Sigmoid colon (tissue), 7 donors: ENCODE measurements at places on chromosomes 2 and 18.

DNA sequence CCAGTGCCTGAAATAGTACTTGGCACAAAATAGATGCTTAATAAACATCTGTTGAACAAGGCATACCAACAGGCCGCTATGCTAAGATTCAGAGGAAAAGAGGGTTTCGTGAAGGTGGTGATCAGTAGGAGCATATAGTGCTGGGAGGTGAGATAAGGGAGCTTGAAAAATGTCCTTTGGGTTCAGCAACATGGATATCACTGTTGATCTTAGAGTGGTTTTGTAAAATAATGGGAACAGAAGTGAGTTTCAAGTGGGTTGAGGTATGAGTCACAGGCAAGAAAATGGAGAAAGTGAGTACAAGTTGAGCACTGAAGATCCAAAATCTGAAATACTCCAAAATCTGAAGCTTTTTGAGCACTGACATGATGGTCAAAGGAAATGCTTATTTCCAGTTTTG is 4.4 kb downstream of the CENPO start:
- DNase-seq, result no peak

DNA sequence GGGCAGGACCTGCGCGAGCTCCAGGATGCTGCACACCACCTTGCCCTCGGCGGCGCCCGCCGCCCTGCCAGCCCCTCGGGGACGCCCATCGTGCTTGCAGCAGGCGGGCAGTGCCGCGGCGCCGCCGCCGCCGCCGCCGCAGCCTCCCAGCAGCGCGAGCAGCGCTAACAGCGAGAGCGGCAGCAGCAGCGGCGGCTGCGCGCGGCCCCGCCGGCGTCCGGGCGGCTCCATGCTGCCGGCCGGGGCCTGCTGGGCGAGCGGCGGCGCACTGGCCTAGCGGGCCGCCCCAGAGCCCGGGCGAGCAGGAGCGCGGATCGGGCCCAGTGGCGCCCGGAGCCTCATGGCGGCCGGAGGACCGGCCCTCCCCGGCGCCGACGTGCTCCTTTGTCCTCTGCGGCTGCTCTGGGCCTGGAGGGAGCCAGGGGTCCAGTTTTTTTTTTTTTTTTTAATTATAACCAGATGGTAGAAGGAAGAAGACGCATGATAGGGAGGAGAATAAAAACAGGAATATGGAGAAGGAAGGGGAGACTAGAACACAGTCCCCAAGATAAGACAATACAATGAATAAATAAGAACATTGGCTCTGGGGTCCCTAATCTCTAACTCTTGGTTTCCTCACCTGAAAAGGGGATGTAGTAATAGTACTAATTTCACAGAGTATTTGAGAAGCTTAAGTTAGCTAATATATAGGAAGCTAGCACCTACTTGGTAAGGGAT is 17.1 kb upstream of the ANKRD62 start:
- DNase-seq, result no peak

- DNase-seq, result no peak
These were observed 194.5 kb upstream of the NXPH2 start for GRCh38 chr2:138974651-138975050.

DNA sequence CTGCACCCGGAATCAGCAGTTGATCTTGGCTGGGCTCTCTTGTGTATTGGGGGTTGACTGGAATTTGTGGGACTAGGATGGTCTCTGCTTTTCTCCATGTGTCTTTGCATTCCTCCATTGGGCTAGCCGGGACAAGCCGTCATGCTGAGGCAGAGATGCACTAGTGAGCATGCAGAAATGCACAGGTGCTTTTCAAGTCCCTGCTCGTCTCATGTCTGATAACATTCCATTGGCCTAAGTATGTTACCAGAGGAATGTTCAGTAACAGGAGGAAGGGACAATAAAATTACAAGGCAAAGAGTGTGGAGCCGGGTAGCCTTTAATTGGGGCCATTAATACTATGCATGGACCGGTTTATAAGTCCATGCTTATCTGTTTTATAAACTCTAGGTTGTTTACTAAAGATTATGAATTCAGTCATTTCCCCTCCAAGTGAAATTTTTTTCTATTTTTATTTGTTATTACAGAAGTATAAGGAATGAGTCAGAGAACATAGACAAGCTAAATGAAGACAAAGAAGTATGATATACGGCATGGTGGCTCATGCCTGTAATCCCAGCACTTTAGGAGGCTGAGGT is 24.4 kb upstream of the AAK1 start:
- DNase-seq, result no peak

DNA sequence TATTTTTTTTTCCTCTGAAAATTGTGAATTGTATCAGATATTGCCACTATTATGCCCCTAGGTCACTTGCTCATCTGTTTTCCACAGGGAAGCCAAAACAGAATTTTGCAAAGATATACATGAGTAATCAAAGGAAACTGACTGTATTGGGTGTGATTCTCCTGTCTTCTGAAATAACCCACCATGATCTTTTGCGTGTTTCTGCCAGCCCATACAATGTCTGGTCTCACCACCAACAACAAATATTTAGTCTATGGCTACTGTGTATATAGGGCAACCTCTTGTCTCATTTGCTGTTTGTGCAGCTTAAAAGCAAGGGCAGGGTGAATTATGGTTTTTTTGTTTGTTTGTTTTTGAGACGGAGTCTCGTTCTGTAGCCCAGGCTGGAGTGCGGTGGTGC is 26.5 kb downstream of the EPAS1 start:
- no peak for DNase-seq

GRCh38 chr2:102632380-102633175 is 13.2 kb downstream of the SLC9A2 start:
- DNase-seq, result no peak

- DNase-seq, result no peak
These were observed 67.0 kb downstream of the EIF5B start for GRCh38 chr2:99404039-99404796.

DNA sequence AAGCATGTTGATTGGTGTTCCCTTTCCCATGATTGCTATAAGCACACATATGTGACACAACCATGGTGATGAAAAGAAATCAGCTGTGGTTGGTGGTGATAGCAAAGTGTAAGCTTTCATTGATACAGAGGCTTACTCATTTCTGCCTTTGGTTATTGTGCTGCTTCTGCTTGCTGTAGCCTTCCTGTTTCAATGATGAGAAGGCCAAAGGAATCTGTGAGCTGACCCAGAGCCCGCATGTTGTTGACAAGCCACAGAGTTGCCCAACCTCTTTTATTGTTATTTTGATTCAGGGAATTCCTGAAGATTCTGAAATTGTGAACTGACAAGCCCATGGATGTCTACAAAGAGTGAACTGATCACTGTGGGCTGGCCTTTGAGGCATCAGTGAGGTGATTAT is 164.4 kb downstream of the TMEFF2 start:
- DNase-seq, result no peak

DNA sequence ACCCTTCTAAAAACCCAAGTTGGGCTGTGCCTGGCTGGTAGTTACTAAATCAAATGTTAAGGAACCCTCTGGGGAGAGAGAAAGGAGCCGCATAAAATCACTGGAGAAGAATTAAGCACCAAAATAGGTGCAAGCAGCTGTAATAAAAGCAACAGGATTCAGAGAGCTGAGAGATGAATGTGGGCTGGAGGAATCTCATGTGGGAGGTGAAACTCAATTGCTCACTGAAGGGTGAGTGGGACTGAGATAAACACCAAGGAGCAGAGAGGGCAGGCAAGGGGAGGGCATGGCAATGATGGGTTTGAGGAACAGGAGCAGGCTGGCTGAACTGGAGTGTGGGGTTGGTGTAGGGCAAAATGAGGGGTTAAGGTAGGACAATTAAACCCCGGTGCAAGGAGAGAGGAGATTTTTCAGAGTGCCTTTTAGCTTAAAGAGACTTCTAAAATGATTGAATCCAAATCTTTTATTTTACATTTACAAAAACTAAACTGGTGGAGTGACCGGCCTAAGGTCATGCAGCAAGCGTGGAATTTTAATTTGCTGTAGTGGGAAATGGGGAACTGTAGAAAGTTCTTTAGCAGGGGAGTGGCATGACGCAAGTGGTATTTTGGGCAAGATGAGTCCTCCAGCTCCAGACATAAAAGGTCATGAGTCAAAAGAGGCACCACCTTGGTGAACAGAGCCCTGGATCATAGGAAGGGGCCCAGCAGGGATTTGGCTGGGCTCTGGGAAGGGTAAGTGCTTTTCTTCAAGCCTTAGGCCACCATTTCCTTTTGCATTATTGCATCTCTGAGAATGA is 10.5 kb downstream of the PLB1 start:
- no peak for DNase-seq

DNA sequence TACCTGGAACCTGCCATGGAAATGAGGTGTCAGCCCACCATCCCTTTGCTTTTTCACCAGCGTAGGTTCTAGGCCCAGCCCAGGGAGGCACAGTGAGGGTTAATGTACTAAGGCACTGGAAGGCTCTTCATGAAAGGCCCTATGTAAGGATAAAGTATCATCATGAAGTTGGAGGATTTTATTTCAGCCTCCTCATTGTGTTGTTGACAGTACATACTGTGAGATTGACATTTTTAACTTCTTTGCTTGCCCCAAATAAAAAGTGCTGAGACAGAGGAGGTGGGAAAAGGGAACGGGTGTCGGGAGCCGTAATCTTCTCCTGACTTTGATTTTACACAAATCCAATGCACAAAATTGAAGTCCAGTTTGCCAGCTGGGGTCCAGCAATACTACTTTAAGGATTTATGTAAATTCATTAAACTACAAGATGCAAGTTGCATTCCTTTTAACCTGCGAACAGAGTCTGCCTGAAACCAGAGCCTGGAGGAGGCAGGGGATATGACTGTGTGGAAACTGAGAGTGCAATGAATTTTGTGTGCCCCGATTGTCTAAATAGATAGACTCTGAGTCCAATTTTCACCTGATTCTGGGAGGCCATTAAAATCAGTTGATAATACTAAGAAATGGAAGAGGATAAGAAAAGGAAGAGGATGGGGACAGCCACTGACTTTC is 5.4 kb upstream of the NCKAP5 start:
- DNase-seq, result no peak

- DNase-seq, result no peak
These were observed 190.4 kb downstream of the SPP2 start for GRCh38 chr2:234240917-234241316.

DNA sequence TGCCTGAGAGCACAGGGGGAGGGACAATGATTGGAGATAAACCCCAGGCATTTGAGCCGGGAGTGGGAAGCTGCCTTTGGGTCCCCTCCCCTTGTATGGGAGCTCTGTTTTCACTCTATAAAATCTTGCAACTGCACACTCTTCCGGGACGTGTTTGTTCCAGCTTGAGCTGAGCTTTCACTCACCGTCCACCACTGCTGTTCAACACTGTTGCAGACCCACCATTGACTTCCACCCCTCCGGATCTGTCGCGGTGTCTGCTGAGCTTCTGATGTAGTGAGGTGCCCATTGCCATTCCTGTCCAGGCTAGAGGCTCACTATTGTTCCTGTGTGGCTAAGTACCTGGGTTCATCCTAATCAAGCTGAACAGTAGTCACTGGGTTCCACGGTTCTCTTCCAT is 231.6 kb upstream of the CWC22 start:
- no peak for DNase-seq

DNA sequence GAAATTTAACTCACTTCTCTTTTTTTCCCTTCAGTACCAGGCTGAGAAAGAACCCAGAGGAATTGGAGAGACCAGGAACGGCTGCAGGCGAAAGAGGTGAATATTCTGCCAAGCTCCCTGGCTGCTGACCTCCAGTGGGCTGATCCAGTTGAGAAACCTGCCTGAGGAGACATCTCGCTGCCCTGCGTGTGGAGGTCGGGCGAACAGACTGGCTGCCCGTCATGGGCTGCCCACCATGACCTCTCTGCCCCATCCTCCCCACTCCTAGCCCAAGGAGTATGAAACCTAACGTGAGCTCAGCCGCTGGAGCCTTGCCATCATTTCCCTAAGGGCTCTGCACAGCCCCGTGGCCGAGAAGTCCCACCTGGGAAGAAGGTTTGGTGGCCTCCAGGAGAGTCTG is 148.8 kb upstream of the SALL3 start:
- no peak for DNase-seq

DNA sequence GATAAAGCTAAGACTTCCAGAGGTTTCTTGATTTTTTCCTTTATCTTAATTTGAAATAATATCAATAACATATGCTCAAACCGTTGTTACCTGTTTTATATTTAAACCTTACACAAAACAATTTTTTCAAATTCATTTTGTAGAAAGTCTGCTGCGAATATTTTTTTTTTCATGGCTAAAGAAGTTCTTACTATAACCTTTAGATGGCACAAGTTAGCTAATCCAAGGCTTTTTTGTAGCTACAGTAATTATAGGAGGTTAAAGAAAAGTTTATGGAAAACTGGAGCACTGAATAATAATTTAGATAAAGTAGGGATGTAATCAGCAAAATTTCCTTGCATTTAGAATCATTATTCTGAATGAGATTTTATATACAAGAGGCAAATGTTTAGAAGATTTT is 78.0 kb upstream of the PNPT1 start:
- DNase-seq, result no peak

GRCh38 chr2:134736167-134736880 is 17.5 kb upstream of the TMEM163 start:
- no peak for DNase-seq

DNA sequence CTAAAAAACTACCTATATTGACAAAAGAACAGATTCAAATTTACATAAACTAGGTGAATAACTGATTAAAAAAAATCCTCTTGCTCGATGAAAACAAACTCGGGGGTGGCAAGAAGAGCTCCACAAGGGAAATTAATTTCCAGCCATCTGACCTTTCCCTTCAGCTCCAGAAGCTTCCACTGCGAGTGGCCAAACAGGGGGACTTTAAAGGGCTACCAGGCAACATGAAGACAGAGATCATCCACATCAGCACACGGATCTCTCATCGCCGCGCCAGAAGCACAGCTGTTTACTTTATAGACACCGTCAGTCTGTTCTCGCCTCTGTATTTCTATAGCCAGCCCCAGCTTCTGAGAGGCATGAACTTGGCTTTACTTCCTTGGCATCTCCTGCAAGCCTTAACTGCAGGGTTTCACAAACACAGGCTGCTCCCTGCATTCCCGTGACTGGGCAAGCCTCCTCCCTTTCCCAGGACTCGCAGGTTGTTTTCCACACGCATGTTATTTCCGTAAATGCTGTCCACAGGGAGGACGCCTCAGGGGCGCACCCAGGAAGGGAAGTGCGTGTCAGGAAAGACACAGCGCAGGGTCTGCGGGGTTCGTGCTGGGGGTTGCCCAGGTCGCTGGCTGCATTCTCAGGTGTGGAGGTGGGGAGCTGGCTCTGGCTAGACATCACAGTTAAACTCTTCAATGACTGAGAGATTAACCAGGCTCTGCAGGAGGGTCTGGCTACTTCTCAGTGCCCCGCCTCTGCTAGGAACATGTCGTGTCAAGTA is 85.0 kb downstream of the USP40 start:
- DNase-seq, result peak; percentile 76
